ENCODE measurements at places on chromosomes 12 and 14.

- no peak for DNase-seq
These were observed 75.5 kb upstream of the CLMN start for GRCh38 chr14:95395098-95395737.

GRCh38 chr12:23008623-23009022, 383.7 kb downstream of the ETNK1 start:
- no peak for DNase-seq

DNA sequence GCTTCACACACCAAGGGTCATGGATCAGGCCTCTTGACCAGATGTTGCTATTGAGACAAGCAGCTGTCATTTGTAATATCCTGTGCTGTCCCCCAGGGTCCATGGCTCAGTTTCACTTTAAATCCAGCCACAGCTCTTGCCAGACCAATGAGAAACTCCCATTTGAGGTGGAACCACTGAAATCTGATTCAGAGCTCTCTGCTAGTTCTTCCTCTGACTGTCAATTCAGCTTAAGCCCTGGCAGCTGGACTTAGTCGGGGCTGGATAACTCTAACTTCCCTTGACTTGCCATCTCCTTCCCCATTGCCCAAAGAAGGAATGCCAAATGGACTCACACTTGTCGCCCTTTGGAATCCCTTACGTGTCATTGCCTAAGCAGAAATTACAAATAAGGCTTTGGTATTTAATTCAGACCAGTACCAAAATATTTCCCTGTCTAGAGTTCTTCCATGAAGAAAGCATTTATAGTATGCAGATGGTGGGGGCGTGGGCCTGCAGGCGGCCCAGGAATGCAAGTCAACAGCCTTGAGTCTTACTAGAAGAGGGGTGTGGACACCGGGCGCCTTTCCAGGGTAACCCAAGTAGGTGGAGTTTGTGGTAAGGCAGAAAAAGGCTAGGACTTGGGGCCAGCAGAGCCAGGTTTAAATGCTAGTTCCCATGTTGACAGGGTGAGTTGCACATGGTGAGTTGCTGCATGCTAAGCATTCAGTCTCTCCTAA, 96.9 kb upstream of the TMPO start:
- DNase-seq: no peak

- DNase-seq: no peak
These were observed 25.2 kb upstream of the PLXNC1 start for GRCh38 chr12:94123127-94123526.

DNA sequence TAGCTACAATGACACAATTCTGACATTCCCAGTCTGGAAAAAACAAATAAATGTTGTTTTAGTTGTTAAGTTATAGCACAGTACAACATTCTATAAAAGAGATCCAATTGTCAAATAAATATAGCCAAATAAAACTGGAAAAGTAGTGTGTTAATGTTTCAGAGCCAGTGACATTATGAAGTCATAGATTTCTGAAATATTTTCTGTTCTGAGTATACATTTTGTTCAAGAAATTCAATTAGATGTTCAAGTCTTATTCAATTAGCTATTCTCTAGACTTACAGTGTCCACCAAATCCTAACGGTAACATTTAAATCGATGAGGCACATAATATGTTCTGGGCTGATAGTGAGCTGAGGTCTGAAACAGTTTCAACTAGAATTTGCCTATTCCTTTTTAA, 196.1 kb upstream of the ABCD2 start:
- no peak for DNase-seq

- no peak for DNase-seq
These were observed 24.6 kb upstream of the UBC start for GRCh38 chr12:124939079-124939420.

DNA sequence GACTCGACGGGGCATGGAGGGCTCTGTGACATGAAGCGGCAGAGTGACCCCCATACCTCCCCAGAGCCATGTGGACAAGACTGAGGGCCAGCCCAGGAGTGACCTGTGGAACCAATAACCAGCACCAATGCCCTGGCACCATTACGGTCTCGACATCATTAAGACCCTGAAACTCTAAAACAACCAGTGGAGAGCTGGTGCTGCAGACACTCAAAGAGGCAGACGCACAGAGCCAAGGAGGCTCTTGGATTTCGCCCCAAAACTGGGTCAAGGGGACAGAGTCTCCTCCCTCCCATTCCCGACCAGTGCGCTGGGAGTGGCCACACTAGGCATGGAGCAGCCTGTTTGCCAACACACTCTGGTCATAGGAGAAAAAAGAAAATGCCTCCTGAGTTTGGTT, 41.6 kb upstream of the VASH1 start:
- DNase-seq: no peak

Data from activated CD4-positive, alpha-beta T cell treated with anti-CD3 and anti-CD28 coated beads, Interleukin-2, Interleukin-6, amounts not matched to agents 100 ng/mL and 50 ng/mL, durations not matched to agents 16 hours and 8 hours (primary cell).